ENCODE measurements at places on chromosomes 1 and 21.
A peak's percentile ranks its signal among the peaks of the same experiment; 100 is the strongest.

DNA sequence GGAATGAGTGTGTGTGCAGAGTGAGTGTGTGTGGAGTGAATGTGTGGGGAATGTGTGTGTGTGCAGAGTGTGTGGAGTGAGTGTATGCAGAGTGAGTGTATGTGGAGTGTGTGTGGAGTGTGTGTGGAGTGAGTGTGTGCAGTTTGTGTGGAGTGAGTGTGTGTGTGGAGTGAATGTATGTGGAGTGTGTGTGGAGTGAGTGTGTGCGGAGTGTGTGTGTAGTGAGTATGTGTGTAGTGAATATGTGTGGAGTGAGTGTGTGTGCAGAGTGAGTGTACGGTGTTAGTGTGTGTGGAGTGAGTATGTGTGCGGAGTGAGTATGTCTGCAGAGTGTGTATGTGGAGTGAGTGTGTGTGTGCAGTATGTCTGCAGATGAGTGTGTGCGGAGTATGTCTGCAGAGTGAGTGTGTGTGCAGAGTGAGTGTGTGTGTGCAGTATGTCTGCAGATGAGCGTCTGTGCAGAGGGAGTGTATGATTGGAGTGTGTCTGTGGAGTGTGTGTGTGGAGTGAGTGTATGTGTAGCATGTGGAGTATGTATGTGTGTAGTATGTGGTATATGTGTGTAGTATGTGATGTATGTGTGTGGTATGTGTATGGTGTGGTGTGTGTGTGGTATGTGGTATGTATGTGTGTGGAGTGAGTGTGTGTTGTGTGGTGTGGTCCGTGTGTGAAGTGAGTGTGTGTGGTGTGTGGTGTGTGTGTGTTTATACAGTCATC is 59.7 kb upstream of the CLDN14 start:
- DNase-seq = no peak

GRCh38 chr1:184061396-184062003 is 10.0 kb downstream of the TSEN15 start:
- DNase-seq = no peak

- no peak for DNase-seq
Measured at GRCh38 chr1:147492207-147492606, 49.1 kb upstream of the BCL9 start.

DNA sequence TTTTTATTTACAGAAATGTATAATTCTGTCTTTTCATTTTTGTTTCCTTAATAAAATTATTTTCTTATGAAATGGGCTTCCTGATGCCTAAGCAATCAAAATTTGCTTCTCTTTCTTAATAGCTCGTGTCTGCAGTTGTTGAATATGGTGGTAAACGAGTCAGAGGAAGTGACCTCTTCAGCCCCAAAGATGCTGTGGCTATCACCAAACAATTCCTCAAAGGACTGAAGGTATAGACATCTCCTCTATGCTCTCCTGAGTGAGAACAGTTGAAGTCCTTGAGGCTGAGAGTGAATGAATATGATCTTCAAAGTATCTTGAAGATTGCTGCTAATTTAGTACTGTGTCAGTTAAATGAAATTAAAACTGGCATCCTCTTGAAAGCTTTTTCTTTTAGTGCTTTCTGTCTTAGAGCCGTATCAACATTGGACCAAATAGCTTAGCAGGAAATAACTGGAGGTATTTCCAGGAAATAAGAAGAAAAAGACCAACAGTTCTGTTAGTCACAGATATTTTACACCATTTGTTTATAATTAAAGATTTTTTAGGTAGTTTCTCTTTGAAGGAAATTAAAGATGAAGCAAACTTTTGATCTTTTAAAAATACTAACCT is 24.7 kb downstream of the VPS45 start:
- DNase-seq = no peak

DNA sequence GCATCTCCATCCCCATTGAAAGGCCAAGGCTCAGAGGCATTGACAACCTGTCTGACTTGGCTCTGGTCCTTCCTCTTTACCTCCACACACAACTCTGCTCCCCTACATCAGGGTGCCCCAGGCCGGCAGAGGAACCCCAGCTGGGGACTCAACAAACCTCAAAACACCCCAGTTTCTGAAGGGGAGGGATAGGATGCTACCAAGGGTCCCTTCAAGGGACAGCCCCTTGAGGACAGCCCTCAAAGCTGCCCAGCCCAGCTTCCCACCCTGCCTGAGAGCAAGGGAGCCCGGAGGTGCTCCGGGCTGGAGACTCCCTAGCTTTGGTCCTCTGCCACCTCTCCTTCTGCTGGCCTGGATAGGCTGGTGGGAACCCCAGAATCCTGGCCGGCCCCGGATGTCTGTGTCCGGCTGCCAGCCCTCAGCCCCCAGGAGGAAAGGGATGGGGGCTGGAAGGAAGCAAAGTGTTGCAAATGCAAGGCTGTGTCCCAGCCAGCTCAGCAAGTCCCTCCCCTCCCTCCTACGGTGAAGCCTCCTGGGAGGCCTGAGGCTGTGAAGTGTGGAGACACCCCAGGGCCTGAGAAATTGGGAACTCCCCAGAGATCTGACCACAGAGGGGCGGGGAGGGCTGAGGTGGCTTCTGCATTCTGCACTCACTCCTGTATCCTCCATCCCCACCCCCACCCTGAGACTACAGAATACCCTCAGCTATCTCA is 1.1 kb upstream of the MARCKSL1 start:
- DNase-seq = no peak

DNA sequence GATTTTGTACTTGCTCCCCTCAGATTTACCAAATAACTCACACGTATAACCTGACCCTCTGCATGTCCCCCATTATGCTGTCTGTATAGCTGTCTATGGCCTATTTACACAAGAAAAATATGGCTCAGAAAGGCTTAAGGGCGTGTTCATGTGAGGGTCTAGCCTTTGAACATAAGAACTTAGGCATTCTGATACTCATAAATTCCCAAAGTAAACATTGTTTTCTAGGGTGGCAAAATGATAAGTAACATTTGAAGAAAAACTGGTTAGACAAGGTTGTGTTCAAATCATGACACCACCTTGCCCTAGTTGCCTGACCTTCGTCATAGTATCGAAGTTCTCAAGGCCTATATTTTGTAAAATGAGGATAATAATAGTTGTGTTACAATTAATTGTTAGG is 394.6 kb downstream of the LRRIQ3 start:
- DNase-seq = no peak

GRCh38 chr1:17112496-17113236 is 6.6 kb downstream of the PADI2 start:
- no peak for DNase-seq

DNA sequence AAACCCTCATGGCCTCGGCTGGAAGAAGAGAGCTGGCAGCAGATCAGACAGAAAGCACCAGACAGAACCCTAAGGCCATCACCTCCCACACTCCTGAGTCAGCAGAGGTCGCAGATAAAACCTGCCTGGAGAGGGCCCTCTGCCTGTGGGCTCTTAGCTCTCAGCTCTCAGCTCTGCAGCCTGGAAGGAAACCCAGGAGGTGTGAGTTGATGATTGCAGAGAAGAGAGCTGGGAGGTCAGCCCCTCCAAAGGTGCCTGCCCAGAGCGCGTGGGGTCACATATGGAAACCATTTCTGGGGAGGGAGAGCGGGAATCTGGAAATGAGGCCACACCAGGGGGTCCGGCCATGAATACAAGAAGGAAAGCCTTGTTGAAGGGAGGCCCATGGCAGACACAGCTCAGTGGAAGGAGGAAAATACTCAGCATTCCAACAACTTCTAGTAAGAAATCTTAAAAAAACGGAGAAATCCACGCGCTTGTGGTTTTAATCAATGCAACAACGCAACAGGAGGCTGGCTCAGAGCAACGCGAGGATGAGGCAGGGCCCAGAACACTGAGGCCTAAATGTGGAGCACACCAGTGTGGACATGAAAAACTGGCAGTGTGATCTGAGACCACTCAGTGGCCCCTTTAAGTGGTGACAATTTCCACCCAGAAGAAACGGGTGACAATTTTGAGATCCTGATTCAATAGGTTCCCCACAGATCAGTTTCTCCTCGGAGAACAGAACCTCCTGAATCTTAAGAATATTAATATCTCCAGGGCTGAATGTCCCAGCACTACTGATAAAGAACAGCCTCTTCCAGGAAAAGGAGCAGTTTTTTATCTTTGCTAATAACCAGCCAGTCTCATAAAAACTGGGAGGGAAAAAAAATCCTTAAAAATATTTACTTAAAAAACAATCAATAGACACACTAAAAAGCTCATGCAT is 45.7 kb downstream of the PSMG1 start:
- no peak for DNase-seq

DNA sequence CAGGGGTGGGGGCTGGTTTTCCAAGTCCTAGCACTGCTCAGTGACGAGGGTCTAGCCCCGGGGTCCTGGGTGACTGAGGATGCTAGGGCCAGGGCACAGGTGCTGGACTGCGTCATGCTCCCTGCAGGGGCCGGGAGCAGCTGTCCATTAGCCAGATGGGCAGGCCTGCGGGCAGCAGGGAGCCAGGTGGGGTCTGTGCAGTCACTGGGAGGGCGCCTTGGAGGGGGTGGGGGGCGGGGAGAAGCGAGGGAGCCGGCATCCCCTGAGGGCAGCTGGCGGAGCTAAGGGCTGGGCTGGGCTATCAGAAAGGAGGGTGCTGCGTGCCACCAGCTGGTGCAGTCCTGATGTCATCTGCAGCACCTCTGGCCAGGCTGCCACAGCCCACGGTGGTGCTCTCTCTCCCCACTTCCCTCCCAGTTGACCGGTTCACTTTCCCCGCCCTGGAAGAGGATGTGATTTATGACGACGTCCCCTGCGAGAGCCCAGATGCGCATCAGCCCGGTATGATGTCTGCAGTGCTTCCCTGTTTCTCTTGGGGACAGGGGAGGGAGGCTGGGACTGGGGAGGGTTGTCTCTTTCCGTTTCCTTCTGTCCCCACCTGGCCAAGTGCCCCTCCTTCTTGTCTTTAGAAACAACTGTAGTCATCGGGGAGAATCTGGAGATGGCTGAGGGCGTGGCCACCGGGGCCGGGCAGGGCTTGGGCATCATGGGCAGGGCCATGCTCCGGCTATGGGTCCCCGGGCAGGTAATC is 63.8 kb downstream of the ARHGEF10L start:
- DNase-seq = peak; percentile 2

GRCh38 chr1:30538993-30539867 is 184.2 kb downstream of the MATN1 start:
- no peak for DNase-seq

- DNase-seq = no peak
Measured at GRCh38 chr1:13703128-13703513, 3.1 kb downstream of the PRDM2 start.

DNA sequence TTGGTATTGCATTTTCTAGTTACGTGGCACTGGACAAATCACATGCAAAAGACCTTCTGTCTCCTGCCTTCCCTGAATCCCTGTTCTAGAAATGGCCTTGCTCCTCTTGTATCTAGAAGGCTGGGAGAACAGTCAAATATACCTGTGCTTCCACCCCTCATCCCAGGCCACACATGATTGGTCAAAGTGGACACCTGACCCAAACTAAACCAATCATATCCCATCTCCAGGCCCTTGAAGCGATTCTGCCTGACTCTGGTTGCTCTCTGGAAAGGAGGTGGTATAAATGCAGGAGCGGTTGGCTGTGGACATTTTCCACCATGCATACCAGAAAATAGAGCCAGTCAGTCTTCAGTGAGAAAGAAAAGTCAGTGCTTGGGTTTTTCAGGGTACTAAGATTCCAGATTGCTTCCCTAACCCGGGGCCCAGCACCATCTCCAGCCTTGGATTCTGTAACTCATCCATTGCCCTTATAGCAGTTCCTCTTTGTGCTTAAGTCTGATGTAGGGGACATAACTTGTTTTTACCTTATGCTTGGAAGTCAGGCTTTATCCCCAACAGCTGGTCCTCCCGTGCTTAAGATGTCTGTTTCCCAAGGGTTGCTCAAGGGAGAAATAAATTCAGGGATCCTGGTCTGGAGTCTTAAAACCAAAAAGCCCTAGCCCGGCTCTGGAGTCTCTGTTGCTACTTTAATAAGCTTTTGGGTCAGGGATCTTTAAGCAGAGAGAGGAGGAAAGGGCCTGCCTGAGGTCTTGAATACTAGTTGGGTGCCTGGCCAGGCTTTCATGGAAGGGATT is 7.7 kb upstream of the PHC2 start:
- DNase-seq = no peak

DNA sequence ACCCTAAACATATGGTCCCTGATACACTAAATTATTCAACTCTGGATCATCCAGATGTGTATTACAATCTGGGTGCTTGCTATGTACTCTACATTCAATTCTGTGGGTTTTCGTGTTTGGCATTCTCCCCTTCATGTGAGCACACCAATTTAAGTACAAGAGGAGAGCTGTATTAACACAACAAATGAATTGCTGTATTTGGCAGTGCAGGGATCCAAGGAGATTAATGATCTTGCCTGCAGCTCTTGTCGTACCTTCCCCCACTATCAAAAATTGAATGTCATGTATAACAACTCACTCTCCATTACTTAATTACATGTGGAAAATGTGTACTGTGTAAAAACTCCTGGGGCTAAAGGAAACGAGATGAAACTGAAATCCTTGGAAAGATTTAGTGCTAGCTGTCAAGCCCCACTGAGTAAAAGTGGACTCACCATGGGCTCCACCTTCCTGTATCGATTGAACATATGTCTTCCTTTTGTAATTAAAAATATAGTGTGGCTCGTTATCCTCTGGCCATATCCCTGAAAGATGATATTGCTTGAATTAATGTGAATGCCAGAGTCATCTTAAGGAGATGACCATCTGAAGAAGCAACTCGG is 172.2 kb upstream of the L1TD1 start:
- no peak for DNase-seq

GRCh38 chr1:191134796-191135195 is 657.1 kb upstream of the BRINP3 start:
- DNase-seq = no peak

DNA sequence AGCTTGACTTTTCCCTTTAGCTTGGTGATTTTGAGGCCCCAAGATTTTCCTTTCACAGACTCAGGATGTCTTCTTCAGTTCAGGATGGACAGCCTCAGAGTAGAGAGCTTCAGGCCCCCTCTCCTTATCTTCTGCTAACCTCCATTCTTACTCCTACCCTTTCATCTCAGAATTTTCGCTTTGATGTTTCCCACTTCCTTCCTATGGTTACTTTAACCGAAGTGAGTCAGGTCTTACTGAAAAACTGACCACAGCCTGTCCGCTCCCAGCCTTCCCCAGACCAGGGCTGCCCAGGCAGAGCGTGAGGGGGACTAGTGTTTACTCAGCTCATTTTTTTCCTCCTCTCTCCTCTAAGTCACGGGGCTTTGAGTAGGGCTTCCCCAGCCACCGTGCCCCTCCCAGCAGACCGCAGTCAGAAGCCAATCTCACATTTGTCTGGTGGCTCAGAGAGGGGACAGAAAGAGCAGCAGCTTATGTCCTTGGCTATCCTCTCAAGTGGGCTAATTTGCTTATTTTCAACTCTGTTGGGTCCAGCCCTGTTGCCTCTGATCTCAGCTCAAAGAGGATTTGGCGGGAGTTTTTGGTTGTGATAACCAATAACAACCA is 4.2 kb upstream of the IL19 start:
- no peak for DNase-seq
